ENCODE measurements at places on chromosomes 3 and 15.

- no peak for DNase-seq
These were observed 14.9 kb upstream of the MYH15 start for GRCh38 chr3:108525256-108525655.

DNA sequence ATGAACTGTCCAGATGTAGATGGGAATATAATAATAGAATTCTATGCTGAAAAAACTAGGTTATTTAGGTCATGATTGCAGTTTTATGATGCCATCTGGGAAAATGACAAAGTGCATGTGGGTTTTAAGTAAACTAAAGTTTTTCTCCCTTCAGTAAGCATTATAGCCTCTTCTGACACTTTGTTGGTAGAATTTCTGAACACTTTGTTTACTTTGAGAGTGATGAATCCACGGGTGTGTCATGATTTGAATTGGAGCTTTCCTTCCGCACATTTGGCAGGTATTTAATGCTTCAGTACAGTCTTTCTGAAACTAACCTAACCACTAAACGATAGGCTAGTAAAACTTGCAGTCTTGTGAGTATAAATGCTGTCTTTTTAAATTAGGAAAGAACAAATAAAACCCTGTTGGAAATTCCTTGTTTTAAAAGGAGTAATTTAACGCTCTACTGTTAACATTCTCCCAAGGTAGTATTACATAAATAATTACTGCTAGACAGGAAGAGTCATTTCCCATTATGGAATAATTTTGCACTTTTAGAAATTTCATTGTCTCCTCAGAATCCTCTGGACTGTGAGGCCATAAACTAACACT, 7.0 kb downstream of the FILIP1L start:
- no peak for DNase-seq

- DNase-seq, result no peak
These were observed 405.8 kb upstream of the SUCLG2 start for GRCh38 chr3:68060191-68060590.

GRCh38 chr3:20352546-20353179, 166.7 kb upstream of the SGO1 start:
- DNase-seq, result no peak

DNA sequence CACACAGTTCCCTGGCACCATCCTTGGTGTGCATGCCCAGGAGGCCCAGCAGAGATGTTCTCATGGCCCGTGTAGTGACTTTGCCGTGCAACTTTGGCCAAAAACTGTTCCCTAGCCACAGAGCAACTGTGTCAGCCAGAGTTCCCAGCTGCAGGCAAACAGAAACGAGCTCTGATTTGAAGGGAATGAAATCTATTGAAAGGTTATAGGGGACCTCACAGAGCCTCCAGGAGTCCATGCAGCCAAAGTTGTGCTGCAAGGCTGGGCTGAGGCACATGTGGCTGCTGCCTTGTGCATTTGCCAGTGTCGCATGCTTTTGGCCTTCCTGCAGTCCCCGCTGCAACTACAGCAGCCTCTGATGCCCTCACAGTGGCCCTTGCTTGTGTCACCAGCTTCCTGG, 70.5 kb downstream of the PLXNA1 start:
- DNase-seq, result no peak

GRCh38 chr3:134666466-134666865, 15.6 kb upstream of the KY start:
- no peak for DNase-seq

DNA sequence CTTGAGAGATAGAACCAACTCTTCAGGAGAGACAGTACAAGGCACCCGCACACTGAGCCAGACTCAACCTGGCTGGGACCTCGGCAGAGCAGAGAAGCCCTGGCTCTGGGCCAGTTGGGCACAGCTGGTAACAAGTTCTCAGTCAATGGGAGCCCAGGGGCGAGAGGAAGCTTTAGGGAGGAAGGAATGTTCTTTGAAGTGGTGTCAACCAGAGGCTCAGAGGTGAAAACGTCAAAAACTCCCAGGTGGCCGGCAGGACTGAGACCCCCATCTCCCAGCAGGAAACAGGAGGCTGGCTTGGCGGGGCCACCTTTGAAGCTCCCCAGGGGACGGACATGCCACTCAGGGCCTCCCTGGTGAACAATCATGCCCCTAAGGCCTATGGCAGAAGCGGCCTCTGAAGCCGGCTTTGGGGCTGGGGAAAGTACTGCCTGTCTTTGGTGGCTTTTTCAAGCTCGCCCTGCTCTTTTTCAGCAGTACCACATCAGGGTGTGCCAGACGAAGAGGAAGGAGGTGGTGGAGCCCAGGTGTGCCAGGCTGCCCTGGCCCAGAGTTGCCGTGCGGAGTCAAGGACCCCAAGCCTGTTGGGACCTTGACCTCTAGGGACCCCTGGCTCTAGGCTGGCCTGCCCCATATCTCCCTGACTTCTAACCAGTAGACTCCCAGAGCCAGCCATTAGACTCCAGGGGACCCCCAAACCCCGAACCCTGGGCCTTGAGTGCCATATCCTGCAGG, 16.7 kb upstream of the TBC1D21 start:
- DNase-seq, result no peak

GRCh38 chr3:194083637-194084224, 52.2 kb upstream of the HES1 start:
- DNase-seq, result no peak

DNA sequence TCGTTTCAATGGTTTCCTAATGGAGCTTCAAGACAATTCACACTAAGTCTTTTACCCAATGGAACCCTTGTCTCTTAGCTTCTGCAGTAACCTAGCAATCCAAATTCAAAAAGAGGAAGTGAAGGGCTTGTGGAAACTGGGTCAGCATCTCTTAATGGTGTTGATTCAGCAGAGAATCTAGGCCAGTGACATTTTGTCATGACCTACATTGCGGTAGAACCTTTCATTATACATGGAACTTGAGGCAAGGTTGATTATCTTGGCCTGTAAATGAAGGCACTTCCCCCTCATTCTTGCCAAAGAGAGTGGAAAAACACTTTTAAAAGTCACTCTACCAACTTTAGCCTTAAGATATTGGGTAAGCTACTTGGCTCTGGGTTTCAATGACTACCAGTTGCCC, 42.8 kb downstream of the C2CD4B start:
- DNase-seq, result no peak

GRCh38 chr3:136914739-136915138, 43.0 kb upstream of the IL20RB start:
- no peak for DNase-seq

Measured in activated gamma-delta T cell (primary cell).